ENCODE measurements at places on chromosomes 5 and 9.

GRCh38 chr9:38713426-38713825 is 6.5 kb downstream of the FAM240B start:
- no peak for DNase-seq

DNA sequence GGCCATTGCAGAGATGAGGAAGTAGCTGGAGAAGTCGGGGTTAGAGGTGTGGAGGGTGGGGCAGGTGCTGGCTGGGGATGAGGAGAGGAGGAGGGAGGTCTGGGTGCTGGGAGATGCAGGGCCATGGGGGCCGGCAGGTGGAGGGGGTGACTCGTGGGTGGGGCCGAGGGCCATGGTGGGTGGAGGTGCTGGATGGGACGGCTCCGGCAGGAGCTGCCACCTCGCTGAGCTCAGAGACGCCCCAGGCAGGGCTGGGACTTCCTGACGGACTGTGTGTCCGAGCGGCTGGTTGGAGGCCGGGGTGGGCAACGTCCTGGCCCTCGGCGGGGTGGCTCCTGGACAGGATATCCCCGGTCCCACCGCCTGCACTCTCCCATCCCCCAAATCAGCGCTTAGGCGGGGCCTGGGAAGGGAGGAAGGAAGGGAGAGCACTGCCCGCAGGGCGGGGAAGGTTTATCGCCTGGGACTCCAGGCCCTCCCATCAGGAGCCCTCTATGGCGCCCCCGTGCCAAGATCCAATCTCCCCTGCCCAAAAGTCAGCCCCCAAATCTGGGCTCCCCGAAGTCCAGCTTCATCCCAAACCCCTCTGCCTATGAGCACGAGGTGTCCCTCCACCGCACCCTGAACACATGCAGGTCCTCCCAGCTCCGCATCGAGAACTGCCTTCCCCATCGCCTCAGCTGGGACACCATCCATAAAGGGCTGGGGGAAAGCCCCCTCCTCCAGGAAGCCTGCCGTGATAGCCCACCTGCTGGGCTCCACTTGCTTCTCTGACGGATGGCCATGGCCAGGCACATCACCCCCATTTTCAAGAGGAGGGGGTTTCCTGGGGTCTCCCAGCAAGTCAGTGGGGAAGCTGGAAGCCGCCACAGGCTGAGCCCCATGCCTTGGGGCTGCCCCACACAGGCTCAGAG is 58.3 kb upstream of the NOTCH1 start:
- DNase-seq = no peak

DNA sequence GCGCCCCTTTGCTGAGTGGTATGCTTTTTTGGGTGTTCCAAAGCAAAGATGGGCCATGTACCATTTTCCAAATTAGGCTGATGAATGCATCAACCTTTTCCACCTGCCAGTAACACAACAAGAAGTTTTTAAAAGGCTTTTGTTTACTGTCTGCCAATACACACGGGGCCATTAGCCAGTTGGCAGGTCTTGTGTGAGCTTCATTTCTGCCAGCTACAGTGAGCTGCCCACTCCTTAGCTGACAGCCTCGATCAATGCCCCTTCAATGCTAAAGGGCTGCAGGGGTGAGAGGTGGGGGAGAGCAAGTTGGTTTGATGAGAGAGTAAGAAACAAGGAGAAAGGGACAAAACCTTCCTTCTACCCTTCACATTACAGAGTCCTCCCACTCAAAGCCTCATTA is 128.7 kb downstream of the C5orf15 start:
- DNase-seq = no peak

GRCh38 chr9:7996558-7996957 is 197.0 kb upstream of the DMAC1 start:
- DNase-seq = no peak

- no peak for DNase-seq
Measured at GRCh38 chr5:154868702-154869101, 10.3 kb downstream of the CNOT8 start.

DNA sequence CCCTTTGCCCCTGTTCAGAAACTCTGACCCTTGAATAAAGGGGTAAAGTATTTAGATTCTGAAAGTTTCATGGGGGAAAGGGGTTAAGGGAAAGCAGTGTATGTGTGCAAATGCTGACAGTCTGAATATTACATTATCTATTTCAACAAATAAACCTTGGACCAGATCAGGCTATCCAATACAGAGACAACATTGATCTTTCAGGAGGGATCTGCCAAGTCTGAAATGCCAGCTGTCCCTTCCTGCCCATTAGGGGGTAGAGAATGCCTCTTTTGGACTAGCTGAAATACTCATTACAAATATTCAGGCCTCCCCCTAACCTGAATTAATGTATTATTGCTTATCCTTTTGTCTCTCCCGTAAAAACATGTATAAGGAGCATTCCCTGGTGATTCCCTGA is 219.5 kb downstream of the NR3C1 start:
- no peak for DNase-seq

DNA sequence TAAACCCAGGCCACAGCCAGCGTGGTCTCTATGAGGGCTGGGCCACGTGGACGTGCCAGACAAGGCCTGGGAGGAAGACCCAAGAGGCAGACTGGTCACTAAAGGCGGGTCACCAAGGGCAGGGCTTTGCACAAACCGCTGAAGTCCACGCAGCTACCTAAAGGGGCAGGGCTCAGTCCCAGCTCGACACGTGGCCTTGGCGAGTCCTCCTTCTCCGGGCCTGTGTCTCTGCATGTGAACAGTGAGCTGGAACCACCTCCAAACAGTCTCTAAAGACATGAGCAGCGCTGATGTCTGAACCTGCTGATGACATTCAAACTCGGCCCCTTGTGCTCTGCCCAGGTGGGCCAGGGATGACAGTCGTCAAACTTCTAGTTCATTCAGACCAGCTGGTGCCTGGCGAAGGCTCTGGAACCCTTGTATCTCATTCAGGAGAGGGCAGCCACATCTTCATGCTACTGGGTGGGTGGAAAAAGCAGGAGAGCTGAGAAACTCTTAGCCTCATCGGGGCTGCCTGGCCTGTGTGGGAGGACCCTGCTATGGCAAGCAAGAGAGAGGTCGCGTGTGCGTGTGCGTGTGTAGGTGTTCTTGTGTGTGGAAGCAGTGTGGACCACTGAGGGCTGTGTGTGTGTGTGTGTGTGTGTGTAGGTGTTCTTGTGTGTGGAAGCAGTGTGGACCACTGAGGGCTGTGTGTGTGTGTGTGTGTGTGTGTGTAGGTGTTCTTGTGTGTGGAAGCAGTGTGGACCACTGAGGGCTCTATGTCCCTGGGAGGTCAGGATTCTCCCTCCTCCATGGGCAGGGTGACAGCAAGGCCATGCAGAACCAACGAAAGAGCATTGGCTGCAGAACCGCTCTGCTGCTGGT is 14.1 kb upstream of the SLC25A51 start:
- no peak for DNase-seq

DNA sequence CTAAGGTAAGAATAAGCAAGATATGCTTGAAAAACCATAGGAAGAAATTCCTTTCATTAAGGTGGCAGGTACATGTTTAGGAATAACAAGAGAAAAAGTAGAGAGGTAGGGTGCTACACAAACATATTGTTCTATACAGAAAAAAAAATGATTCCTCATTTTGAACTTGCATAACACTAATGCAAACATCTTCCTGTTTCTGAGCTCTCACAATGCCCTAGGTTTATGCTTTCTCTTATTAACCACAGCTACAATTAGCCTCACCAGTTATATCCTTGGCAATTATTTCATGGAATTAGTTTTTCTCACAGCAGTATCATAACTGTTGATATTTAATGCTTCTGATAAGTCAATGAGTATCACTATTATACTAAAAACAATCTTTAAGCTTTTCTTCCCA is 20.7 kb downstream of the CEMIP2 start:
- no peak for DNase-seq

DNA sequence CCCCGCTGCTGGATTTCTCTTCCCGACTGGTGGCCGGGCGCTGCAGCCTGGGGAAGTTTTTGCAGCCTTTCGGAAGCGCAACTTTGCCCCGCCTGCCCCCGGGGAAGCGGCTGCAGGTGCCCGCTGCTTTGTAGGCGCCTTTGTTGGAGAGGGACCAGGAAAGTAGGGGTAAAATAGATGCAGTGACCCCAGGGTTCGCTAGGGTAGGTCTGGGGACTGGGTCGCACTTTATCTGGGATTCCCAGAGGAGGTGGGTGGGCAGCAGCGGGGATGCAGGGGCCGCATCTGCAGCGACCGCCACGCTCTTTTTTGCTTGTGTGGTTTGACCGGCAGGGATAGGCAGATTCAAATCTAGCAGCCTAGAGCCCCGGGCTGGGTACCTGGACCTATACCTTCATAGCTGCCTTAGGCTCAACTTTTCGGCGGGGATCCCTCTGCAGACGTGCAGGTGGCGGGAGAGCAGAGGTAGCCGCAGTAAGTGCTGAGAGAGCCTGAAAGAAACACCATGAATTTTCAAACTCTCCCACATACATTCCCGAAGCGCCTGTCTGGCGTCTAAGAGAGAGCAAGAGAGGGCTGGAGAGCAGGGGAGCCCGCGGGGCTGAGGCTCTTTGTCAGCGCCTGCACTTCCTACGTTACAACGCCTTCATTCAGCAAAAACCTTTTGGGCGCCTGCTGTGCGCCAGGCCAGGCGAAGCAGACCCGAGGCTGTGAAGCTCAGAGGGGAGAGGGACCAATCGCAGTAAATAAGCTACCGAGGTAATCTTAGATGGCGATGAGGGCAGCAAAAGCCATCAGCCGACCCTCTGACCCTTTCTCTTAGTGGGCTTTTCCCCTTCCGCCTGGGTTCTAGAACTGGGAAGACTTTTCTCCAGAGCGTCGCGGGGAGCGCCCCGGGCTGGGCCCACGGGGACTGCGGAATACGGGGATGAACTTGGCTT is 642 bp downstream of the SV2C start:
- no peak for DNase-seq

GRCh38 chr5:90852531-90852930 is 293.9 kb downstream of the ADGRV1 start:
- DNase-seq = no peak

GRCh38 chr5:141672841-141673813 is 8.9 kb downstream of the ARAP3 start:
- DNase-seq = no peak

DNA sequence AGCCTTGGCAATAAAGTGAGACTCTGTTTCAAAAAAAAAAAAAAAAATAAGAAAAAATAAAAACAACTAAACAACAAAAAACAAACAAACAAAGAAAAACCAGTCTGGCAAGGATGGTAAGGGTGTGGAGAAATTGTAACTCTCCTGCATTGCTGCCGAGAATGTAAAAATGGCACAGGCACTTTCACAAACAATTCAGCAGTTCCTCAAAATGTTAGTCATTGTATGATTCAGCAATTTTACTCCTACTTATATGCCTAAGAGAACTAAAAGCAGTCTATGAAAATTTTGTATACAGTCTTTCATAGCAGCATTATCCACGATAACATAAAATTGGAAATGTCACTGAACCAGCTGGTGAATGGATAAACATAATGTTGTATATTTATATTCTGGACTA is 280.4 kb downstream of the CDH9 start:
- no peak for DNase-seq

- DNase-seq = no peak
Measured at GRCh38 chr9:80305136-80305535, 733.4 kb downstream of the TLE4 start.

DNA sequence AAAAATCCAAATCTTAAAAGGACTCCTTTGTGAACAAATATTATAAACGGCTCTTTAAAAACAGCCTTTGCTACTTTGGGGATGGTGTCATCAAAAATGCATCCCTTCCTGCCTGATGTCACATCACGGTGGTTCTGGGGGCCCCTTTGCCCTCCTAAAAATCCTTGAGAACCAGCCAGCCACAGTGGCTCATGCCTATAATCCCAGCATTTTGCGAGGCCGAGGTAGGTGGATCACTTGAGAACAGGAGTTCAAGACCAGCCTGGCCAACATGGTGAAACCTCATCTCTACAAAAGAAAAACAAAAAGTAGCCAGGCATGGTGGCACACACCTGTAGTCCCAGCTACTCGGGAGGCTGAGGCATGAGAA is 43.9 kb downstream of the FNBP1 start:
- DNase-seq = no peak

- DNase-seq = peak; percentile 40
Measured at GRCh38 chr9:132575005-132575609, 7.3 kb upstream of the BARHL1 start.

DNA sequence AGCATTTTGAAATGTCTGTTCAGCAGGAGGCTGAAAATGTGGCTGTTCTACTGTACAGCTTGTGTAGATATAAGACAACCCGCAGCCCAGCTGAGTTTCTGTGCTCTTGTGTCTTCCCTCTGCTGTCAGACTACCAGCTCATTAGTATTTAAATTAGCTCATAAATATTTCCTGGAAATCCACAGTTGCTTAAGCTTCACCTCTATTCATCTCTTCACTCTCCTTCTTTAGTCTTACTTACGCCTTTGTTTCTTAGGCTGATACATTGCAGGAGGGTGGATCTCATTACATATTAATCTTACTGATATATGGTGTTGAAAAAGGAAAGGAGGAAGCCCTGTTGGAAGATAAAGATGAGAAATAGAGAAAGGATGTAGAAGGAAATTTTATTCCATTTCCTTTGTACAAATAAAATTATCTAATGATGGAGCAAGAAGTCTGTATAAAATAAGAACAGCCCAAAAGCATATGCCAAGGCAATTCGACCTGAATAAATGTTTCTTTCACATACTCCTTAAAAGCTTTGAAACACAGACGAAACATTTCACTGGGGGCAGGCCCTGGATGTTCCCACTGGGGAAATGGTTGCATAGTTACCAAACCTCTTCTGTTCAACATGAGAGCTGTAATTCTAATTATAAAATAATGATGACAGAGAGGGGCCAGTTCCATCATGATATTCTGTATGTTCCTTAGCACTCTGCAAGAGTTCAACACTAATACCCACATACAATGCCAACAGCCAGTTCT is 111.8 kb upstream of the APC start:
- DNase-seq = no peak

GRCh38 chr9:117521293-117521692 is 106.4 kb upstream of the ASTN2 start:
- no peak for DNase-seq

DNA sequence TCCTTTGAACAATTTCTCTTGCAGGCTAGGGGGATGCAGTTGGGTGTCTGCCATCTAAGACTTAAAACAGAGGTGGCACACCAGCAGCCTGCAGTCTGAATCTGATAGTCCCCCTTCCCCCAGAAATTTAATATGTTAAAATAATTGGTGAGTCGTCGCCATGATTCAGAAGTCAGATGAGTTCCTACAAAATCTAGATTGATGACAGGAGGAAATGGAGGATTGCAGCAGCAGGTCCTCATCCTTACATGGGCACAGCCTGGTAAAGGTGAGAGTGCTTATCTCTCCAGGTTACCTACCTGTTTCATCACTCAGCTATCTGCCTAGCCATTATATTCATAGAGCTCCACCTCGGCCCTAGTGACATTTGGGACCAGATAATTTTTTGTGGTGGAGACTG is 112.3 kb downstream of the PCSK1 start:
- no peak for DNase-seq

GRCh38 chr5:1985781-1986180 is 103.1 kb upstream of the IRX4 start:
- DNase-seq = no peak

- DNase-seq = no peak
Measured at GRCh38 chr5:77066823-77067442, 20.2 kb downstream of the ZBED3 start.

GRCh38 chr5:136311999-136312398 is 53.3 kb downstream of the TRPC7 start:
- DNase-seq = no peak
